Type B pancreatic cell (in vitro differentiated cells): ENCODE measurements at places on chromosomes 2 and 18.

GRCh38 chr2:156797832-156798231 is 361.7 kb downstream of the GPD2 start:
- no peak for DNase-seq

DNA sequence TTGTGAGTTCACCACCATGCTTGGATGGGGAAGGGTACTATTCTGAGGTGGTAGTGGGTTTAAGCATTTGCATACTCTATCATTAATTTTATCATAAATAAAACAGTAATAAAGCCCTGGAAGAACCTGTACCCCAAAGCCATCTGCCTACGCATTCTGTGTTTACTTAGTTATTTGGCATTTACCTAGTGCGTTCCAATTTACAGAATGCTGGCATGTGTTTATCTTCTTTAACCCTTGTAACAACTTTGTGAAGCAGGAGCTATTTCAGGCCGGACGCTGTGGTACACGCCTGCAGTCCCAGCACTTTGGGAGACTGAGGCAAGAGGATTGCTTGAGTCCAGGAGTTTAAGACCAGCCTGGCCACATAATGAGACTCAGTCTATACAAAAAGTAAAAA is 17.8 kb upstream of the ODC1 start:
- no peak for DNase-seq

DNA sequence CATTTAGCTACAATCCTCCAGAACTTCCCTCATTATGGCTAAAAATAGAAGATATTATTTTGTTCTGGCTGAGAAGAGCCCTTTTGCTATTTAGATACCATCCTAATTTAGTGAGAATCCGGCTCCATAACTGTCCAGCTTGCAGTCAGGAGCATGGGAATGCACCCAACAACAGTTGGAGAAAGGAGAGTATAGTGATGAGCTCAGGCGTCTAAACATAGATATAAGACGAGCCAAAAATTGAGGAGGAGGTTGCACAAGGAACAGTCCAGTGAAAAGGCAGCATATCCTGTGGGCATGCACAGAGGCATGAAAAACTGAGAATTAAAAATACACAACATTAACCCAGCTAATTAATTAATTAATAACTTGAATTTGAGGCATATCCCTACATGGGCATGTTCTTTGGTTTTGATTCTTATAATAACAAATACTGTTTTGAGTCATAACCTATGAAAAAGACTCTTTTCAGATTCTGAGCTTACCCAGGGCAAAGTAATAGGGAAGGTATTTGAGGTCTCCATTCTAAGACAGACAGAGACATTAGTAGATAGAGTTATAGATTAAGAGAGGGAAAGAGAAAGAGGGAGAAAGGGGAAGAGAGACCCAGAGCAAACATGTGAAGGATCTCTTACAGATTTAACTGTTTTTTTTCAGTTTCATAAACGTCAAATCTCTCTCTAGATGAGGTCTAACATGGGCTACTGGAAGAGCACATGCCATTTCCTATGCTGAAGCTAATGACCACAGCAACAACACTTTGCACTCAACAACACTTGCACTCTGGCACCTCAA is 311.2 kb downstream of the OSR1 start:
- DNase-seq, result no peak

DNA sequence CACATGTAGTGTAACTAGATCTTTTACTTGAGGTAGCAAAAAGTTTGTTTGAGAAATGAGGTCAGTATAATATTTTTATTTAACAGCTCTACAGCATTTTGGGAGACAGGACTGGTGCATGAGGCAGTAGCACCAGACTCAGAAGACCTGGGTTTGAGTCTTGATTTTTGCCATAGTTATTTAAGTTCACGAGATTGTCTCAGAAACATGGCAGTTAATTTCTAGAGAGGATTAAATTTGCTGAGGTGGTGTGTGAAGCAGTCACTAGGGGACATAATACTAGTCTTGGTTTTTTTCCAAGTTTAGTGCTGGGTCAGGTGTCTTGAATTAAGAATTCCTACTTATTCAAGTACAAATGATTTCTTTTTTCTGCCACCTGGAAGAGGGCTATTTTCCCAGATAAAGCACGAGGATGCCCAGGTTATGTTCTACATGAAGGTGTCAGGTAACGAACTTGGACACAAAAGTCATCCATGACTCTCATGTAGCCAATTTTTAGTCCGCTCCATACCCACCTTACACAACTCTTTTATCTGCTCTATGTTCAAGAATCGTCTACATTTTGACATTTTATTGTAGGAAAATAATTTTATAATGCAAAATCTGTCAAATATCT is 1.4 kb downstream of the MARCHF7 start:
- DNase-seq, result no peak

DNA sequence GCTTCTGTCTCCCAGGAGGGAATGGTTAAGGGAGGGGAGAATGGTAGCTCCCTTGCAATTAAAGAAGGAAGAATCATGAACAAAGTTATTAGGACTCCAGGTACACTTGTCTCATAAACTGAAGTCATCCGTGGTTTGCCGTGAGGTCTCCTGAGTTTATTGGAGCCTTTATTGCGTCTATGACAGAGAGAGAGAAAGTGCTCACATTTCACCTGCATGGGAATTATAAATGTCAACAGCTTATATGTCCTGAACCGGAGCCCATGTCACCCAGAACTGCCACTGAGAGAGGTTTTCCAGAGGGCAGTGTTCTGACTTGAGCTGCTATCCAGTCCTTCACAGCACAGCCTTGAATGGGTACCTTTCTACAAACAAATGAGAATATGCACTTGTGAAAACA is 104.3 kb downstream of the STPG4 start:
- DNase-seq, result no peak

- DNase-seq, result no peak
Measured at GRCh38 chr2:223523551-223524001, 78.6 kb downstream of the SCG2 start.

DNA sequence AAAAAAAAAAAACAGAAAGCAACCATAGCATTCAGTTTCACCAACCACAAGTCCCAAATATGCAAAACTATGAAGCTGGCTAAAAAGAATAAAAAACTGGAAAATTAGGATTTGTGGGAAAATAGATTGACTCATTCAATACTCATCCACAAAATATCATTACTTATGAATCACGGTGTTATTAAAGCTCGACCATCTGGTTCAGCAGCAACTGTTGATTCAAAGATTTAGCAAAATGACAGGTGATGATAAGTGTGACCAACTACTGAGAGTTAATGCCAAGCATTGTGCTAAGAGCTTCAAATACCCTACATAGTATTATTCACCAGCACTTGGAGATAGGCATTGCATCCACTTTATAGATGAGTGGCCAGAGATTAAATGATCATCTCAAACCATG is 26.2 kb upstream of the XDH start:
- no peak for DNase-seq

DNA sequence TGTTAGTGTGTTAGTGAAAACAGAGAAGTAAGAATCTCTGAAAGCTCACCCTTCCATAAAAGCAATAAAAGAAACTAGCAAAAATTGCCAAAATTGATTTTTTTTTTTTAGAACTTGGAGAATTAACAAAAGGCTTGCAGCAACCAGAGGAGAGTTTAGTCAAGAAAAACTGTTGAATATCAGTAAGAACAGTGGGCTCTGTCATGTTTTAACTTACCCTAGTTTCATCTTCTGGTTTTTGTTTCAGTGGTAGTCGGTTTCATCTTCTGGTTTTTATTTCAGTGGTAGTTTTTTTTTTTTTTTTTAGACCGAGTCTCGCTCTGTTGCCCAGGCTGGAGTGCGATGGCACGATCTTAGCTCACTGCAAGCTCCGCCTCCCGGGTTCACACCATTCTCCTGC is 580.9 kb downstream of the NYAP2 start:
- no peak for DNase-seq

DNA sequence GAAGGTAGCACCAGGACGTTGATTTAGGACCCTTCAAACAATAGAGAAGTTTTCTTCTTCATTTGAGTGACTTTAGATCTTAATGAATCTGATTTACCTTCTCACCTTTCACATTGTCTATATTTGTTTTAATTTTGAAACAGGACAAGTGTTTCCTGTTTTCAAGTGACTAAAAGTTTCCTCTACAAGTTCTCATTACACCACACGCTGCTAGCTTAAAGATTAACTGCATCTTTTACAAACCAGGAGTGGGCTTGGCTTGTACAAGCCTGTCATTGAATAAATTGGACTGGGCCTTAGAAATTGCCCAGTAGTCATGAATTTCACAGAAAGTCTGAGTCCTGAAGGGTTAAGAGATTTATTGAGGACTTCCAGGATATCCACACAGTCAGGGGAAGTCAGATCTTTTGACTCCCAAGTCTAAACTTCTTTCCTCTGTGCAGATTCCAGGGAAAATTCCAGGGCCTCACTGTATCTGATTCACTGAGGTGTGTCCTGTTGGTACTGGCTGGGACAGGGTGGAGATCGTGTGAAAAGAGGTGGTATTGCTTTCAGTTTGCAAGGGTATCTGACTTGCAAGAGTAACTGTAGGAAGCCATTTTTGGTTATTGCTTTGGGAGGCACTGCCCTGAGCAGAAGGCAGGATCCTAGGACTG is 3.4 kb downstream of the SGPP2 start:
- DNase-seq, result no peak

GRCh38 chr2:232521959-232522622 is 1.9 kb downstream of the PRSS56 start:
- DNase-seq, result no peak

- no peak for DNase-seq
Measured at GRCh38 chr2:18372641-18373040, 187.8 kb downstream of the RDH14 start.

DNA sequence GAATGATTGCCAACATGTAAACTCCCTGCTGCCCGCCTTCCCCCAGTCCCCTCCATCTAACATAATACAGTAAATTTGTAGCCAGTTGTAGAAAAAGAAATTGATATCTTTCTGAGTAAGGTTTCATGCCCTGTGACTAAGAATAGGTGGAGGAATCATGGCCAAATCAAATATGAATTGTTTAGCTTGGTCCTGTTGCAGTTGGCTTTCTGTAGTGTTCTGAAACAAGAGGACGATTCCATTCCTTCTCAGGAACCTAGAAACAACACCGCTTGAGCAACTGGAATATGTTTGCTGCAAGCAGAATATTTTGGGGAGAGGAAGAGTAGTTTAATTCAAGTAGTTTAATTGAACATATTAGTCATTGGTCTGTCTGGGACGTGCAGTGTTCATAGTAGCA is 7.0 kb upstream of the DRC1 start:
- DNase-seq, result no peak

- DNase-seq, result no peak
Measured at GRCh38 chr2:69131983-69132675, 119.2 kb downstream of the ANTXR1 start.

DNA sequence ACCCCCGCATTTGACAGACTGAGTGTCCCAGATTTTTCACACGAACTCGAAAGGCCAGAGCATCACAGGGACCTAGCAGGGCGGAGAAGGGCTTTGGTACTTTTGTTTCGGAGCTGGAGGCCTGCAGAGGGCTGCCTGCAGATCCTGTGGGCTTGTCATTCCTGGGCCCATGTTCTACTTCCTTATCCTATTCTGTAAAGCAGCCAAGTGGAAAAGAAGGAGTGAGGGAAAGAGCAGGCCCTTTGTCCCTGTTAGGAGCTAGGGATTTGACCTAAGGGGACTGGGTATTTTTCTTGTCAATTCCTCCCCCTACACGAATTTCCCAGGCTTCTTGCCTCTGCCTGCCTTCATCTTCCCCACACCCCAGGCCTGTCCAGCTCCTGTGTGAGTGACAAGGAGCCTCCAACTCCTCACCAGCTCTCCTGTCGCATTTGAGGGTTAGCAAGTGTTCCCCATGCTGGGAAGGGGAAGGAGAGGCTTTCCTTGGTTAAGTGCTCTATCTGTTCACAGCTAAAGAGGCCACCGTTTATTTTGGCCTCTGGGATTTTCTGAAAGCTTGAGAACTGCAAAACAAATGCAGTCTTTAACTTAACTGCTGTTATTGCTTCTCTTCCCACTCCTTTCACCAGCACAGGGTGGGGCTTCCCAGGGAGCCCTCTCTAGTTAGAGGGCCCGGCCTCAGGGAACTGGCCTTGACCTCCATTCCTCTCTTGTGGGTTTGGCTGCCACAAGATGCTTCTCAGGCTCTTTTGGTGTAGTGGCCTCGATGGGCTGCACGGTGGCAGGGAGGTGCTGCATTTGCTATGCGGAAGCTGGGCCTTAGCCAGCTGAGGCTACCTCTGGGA is 61.2 kb downstream of the SGPP2 start:
- no peak for DNase-seq

GRCh38 chr18:55790296-55790695 is 202.3 kb upstream of the TCF4 start:
- no peak for DNase-seq

DNA sequence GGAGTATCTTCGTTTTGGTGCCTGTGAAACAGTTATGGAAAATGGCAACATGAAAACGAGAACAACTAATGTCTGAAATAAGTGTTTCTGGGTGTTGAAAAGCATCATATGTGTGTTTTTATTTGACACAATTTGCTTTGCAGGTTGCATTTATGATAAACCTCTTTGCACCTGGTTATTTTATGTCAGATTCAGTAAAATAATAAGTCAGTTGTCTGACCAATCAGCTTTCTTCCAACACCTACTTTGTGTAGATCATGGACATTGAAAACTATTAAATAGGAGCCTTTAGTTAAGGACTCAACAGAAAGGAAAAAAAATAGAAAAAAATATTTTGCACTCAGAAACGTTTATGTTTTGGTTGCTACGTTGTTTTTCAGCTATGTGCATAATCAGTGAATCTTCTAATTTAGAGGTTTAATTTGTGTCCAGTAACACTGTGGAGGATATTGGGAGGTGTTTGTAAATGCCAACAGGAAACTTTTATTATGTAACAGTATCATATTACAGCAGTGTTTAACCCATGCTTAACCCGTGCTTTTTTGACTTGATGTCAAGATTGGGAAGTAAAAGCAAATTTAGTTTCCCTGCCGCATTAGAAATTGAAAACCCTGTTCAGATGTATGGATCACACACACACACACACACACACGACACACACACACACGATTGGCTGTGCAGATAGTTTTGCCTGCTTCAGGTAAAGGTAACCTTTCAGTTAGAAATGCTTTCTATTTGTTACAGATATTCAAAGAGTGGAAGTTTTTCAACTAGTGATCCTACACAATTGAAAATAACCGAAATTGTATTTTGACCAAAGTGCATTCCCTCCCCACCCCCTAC is 2.6 kb downstream of the PKP4 start:
- no peak for DNase-seq

DNA sequence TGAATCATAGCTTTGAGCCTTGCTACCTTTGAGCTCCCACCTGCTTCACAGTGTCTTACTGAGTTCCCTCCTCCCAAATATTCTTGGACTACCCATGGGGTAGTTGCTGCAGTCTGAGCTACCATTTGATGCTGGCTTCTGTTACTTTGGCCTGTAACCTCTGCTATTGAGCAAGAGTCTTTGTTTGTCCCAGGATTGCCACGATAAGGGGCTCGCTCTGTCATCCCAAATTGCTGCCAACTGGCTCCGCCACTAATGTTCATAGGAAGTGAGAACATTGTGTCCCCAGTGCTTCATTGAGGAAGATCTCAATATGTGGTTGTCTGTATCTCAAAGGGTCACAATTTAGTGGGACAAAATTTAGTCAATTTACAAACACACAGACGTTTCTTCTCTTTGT is 103.8 kb downstream of the TRIM43 start:
- no peak for DNase-seq

- no peak for DNase-seq
Measured at GRCh38 chr18:10015941-10016819, 102.4 kb downstream of the VAPA start.
